ENCODE measurements at places on chromosomes 1 and 21.
A peak's percentile ranks its signal among the peaks of the same experiment; 100 is the strongest.

GRCh38 chr1:207499573-207499972 lies 3.6 kb downstream of the CR1 start:
- DNase-seq = peak; percentile 40

- DNase-seq = no peak
Measured at GRCh38 chr1:114691061-114691460, 4.3 kb downstream of the AMPD1 start.

- DNase-seq = no peak
Measured at GRCh38 chr1:54260810-54261209, 60.8 kb downstream of the MRPL37 start.

- DNase-seq = no peak
Measured at GRCh38 chr1:2862814-2863647, 61.5 kb upstream of the TTC34 start.

DNA sequence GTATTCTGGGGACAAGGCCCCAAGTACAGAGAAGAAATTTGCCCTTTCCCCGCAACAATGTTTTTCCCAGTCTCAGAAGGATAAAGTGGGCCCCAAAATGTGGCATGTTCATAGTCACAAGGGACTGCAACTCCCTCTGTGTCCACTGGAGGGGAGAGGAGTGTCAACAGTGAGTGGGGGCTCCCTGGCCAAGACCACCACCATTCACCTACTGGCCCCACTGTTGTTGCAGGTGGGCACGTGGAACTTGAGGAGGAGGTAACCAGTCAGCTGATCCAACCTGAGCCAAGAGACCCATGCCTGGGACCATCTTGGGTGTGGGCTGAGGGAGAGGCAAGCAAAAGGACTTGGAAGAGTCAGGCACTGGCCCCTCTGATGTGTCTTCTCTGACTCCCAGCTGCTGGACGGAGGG lies 777 bp downstream of the NUDT17 start:
- no peak for DNase-seq

GRCh38 chr1:84701376-84701775 lies 11.1 kb upstream of the SSX2IP start:
- DNase-seq = no peak

DNA sequence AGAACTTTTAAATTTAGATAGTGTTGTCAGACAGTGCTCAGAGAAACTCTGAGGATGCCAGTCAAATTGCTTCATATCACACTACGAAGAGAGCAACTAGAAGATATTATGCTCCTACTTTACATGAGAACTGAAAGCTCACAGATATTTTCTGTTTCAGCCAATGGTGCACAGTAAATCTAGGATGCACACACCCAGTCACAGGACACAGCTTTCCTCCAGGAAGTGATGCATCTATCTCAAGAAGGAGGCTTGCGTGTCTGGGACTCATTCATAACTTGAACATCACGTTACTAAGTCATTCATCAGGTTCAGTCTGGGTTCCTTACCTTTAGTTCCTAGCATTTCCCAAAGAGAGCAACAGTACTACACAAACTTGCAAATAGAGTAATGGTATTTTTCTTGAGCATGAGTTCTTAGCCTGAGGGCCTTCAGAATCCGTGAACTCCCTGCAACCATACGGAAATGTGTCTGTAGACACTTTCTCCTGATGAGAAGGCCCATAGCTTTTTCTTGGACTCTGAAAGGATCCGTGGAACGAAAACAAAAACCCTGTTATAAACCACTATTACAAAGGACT lies 12.2 kb downstream of the ZNF697 start:
- DNase-seq = no peak

DNA sequence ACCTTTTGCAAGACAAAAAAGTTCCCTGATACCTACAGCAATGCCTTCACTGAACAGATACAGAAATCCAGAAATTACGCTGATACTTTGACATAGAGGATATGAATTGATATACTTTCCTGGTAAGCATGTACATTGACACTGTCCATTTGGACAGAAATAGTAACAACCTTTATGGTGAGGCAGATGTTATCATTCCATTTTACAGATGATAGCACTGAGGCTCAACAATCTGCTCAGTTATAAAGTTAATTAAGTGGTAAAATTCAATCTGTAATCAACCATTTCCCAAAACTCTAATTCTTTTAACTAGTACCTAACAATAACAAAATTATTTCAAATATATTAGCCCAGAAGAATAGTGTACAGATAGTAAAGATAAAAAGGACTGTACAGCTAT lies 20.6 kb downstream of the SCAF4 start:
- no peak for DNase-seq

GRCh38 chr1:2979191-2980072 lies 41.8 kb upstream of the ACTRT2 start:
- DNase-seq = no peak

DNA sequence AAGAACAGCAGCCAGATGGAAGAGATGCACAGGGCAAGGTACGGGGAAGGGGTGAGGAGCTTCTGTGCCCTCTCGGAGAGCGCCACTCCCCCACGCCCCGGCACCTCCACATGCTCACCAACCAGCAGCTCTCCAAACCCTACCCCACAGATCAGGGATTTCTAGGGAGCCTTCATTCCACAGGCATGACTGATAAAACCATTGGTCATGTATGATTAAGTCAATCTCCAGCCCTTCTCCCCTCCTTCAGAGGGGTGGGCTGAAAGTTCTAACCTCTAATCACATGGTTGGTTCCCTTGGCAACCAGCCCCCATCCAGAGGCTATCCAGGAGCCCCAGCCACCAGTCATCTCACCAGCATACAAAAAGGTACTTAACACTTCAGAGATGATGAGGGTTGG lies 144.7 kb downstream of the TGFBR3 start:
- DNase-seq = no peak

- DNase-seq = no peak
Measured at GRCh38 chr1:164223378-164223777, 335.6 kb upstream of the PBX1 start.
